ENCODE measurements at places on chromosomes 16 and 17.
A peak's percentile ranks its signal among the peaks of the same experiment; 100 is the strongest.

- DNase-seq, result no peak
Measured at GRCh38 chr17:41793784-41794539, 7.5 kb upstream of the JUP start.

GRCh38 chr17:77242118-77242851, 101.5 kb downstream of the SEC14L1 start:
- DNase-seq, result no peak

GRCh38 chr17:37726248-37726647, 18.6 kb downstream of the HNF1B start:
- no peak for DNase-seq

DNA sequence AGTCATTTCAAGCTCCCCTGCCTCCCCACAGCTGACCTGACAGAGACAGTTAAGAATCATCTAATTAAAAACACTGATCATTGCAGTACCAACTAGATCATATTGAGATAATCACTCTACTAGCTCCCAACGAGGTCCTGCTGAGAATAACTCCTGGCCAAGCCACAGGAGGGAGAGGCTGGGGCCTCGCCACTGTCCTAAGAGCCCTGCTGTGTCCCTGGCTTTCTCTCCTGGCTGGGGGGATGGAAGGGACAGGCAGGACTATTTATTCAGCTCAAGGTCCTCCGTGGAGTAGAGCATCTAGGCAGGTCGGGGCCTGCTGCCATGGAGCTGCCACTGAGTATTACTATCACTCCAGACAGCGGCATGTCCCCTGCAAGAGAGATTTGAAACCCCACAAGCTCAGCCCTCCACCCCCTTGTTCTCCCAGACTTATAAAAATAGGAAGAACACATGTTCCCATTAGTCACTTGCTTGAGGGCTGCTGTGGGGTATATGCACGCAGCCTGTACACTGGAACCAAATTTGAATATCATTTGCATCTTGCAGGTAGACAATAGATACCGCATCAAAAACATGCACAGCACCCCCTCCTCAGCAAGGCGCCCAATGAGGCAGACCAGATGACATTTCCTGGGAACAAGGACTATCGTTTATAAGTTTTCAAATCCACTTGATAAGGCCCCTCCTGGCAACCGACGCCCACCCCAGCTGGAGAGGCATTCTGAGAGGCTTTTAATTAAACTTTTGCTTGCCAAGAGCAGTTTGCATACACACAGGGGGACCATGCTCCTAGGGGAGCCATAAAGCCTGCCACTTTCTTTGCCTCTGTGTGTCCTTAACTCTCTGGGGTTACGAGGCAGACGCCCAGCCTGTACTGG, 385.2 kb upstream of the ZFHX3 start:
- DNase-seq, result no peak

DNA sequence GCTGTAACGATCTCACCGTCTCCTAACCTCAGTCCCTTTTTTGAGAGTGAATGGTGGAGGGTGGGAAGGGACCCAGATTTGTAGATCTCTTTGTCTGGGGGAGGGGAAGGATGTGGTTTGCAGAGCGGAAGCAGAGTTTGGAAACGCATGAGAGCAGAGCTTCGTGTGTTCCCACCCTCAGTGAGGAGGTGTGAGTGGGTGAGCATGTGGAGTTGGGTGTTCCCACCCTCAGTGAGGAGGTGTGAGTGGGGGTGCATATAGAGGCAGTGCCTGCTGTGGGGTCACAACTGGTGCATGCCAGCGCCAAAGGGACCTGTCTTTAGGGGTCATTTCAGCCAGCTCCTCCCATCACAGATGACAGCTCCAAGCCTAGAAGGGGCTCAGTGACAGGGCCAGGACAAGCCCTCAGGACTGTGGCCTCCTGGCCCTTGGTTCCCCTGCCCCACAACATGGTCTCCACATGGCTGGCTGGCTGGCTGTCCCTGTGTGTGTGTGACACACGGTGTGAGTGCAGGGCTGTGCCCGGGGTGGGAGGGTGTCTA, 1.8 kb upstream of the CISD3 start:
- DNase-seq, result no peak

DNA sequence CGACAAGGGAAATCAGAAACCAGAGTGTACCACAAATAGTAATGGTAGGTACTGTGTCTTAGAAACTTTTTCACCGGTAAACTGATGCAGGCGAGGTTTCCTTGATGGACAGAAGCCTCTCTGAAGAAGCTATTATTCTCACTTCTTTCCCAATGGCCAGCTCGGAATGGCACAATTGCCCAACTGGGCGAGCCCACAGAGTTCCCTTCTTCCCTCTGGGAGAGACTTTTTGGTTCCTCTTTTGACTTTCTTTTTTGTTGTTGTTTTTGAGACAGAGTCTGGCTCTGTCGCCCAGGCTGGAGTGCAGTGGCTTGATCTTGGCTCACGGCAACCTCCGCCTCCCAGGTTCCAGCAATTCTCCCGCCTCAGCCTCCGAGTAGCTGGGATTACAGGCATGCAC, 16.9 kb downstream of the SLC43A2 start:
- no peak for DNase-seq

GRCh38 chr16:87850009-87851006, 19.0 kb downstream of the SLC7A5 start:
- DNase-seq, result peak; percentile 45

DNA sequence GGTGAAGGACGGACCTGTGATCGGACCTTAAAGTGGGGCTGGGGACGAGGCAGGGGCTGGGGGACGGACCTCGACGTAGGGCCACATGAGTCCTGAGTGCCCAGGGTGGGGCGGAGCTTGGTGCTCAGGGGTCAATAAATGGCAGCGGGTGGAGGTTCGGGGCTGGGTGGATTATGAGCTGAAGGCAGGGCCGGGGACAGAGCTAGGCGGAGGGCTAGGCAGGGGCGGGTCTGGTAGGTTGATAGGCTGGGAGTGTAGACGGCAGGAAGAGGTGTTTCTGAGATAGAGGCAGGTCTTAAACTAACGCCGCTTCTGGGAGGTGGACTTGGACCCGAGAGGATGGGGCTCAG, 733 bp downstream of the CHRNB1 start:
- no peak for DNase-seq

DNA sequence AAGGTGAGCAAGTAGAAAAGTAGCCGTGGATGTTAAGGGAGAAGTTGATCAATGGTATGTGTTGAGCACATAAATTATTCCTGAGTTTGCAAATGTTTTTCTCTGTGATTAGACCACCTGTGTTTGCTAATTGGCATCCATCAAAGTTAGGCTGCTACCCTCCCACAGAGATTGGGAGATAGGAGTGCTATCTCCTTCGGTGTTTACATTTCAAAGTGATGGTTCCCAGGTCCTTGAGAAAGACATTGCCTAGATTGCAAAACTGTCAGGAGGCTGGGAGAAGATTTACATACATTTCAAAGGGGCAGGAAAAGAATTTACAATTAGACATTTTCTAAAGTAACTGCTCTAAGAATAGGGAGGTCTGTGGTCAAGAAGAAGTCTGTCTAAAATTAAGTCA, 54.3 kb upstream of the CNTNAP4 start:
- no peak for DNase-seq

GRCh38 chr16:28985211-28986041, 574 bp downstream of the LAT start:
- DNase-seq, result no peak

DNA sequence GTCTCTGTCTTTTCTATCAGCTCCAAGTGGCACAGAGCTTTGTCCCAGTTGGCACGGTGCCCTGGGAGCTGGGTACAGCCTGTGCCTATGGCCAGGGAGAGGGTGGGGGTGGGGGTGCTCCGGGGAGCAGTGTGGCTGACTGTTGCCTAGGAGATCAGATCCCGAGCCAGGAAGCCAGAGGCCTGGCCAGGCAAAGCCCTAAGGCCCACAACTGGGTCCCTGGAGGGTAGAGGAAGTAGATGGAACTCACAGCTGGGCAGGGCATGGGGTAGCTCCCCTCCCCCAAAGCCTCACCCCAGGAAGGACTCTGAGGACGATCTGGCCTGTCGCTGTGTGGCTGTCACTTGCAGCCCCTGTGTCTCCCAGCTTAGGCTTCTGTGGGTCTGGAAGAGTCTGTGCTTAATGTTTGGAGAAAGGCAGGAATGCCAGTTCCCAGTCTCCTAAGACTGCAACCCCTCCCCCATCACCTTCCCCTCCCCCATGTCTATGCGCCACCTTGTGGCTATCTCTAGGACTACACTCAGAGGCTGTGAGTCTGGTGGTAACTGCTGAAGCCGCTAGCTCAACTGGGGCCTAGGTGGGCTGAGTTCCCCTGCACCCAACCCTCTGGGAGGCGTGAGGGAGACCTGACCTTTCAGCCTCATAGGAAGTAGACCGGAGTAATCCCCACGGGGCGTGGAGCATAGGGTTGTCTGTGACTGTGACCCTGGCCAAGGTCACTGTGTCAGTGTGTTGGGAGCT, 12.6 kb downstream of the THRA start:
- peak; percentile 85 for DNase-seq

DNA sequence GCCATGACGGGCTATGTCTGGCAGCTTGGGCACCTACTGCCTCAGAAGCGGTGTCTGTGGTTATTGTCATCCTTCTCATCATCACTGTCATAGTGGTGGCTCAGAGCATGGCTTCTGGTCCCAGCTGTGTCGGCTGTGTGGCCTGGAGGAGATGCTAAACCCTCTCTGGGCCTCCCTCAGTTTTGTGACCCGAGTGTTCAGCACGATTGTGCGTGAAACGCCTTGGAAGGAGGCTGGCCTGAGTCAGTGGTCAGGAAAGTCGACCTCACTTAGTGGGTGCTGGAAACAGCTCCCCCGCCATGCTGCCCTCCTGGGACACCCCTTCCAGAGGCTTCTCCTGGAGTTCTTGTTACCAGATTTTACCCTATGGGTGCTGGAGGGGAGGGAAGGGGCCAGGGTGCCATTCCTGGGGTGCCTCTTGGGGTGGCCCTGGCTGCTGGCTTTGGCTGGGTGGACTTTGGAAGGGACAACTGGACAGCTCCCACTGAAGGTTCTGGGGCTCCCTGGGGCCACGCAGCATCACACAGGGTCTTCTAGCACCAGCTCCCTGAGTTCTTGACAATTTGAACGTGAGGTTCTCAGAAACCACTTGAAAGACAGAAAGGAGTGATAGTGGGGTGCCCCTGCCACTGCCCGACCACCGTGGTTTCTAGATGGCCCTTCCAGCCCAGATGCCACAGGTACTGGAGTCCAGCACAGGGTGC, 226.5 kb upstream of the GSE1 start:
- no peak for DNase-seq

GRCh38 chr16:4115209-4115948, 863 bp downstream of the ADCY9 start:
- DNase-seq, result peak; percentile 77

GRCh38 chr17:68544111-68544915, 32.1 kb downstream of the PRKAR1A start:
- DNase-seq, result no peak

DNA sequence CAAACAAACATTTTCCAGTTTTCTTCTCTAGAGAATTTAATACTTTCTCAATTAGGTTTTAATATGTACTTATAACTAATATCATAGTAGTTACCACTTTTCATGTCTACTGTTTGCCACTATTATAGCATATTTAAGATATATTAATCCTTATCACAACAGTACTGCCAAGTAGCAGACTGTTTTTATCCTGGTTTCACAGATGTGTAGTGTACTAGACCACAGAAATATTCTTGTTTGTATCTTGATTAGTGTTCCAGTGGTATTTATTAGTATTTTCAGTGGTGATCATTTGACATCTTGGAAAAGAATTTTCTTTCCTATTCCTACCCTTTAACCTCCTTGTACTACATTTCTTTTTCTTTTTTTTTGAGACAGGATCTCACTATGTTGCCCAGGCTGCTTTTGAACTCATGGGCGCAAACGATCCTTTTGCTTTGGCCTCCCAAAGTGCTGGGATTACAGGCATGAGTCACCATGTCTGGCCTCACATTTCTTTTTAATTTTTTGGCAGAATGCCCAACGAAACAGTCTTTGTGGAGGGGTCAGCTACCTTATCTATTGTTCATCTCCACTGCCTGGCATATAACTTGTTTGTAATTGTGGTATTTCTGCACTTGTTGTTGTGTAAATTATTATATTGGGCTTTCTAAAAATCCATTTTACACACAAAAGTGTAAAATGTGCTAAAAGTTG, 27.2 kb downstream of the MAP2K4 start:
- no peak for DNase-seq

DNA sequence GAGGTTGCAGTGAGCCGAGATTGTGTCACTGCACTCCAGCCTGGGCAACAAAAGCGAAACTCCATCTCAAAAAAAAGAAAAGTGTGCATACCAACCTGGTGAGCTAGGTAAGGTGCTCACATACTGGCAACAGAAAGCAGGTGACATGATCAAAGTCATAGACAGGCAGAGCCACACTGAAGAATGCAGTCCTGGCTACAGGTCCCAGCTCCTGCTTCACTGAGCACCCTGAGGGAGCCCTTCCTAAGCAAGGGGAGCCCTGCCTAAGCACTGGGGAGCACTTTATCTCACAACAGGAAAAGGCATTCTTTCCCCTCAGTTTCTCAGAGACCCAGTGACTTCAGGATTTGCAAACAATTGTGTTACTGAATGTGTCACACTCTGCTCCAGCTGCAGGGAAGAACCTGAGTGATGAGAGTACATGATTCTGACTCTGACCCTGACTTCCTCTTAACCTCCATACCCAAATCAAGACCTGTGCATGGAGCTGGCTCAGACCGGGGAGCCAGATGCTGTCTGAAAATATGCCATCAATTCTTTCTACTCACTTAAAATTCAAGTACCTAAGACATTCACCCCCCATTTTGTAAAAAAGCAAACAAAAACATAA, 40.5 kb downstream of the ANKRD11 start:
- no peak for DNase-seq

DNA sequence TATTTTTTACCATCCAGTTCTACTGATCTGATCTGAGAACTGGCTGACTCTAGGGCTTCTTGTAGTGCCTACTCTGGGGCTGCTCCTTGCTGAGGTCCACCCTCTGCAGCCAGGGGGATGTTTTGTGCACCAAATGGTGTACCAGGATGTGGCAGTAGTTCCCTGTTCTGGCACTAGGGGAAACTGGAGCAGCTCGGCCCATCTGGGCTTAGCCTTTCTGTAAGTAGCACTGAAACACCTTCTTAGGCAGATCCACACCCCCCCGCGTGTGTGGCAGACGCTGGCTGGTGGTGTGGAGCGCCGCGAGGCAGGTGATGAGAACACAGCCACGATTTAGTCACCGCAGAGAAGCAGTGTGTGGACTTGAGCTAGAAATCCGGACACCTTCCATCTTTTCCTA, 17.0 kb downstream of the DUSP14 start:
- no peak for DNase-seq

- peak; percentile 55 for DNase-seq
Measured at GRCh38 chr17:6069539-6070429, at the start of gene WSCD1. Gene WSCD1, plus strand, starts transcription at chr17:6070379. Its CDS starts 10,280 bp downstream, at chr17:6080659.

GRCh38 chr17:64081802-64082799, 47.8 kb downstream of the ERN1 start:
- DNase-seq, result no peak

DNA sequence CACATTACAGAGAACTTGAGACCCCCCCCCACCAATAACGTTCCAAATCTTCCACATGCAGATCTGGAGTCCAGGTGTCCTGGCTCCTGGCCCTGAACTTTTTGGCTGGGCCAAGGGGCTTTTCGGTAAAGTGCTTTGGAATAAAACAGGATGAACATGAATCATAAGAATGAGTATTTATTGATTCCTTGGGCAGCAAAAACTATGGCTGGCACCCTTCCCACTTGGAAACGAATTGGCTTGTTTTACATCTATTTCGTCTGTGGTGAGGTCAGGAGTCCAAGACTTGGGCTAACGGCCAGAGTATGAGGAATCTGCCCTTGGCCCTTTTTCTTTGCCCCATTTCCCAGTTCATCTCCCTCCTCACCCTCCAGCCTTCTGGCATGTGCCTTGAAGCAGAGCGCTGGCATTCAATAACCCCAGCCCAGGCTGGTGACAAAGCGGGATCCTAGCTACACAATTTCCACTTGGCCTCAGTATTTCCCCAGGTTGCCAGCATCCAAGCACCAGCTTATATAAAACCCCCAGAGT, 4.1 kb upstream of the UBTF start:
- DNase-seq, result peak; percentile 97

Data from adrenal gland (tissue), 19 donors.